ENCODE measurements at places on chromosomes 5 and 9.
A peak's percentile ranks its signal among the peaks of the same experiment; 100 is the strongest.

- no peak for DNase-seq
Observed at GRCh38 chr5:56481428-56482357, 248.6 kb upstream of the ANKRD55 start.

DNA sequence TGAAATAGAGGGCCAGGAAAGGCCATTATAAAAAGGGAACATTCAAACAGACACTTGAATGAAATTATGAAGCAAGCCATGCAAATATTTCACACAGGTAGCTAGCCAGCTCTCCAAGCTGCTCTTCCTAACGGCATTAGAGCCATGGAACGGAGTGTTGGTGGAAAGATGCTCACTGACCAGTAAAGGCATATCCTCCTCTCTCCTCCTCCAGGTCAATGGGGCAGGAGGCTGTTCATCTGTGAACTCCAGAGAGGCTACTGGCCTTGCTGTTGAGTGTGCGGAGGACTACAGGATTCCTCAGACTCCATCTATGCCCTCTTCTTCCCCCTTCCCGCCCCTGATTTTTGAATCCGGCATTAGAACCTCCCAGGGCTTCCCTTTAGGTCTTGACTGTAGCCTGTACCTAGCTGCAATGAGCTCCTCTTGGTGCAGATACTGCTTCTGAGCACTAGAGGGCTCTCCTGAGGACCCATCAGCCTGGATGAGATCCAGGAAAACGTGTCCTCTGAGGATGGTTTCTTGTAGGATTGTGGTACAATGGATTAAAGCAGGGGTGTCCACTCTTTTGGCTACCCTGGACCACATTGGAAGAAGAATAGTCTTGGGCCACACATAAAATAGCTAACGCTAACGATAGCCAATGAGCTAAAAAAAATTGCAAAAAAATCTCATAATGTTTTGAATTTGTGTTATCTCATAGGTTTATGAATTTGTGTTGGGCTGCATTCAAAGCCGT lies 162.2 kb downstream of the SREK1 start:
- peak; percentile 70 for DNase-seq

DNA sequence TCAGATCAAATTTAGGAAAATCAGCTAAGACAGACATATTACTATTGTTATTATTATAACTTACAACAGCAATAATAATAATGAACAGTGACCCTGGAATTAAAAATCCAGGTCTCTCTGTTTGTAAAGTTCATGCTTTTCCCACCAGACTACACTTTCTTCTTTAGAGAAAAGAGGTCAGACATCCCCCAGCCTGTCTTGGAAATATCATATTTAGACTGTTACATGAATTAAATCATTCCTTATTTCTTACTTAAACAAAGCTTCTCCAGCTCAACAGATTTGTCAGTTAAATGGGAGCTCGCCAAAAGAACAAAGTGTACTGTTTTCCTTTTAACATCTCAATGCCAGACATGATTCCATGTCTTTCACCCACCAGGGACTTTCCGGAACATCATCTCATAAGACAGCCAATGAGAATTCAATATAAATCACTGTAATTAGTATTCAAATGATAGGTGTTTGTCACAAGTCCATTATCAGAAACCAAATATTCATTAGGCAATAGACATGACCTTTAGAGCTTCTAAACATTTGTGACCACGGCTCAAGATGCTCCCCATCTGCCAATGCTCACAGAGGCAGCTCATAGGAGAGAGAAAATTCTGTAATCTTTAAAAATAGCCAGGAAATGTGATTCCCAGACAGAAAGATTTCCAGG lies 351.9 kb downstream of the ENC1 start:
- DNase-seq = no peak

DNA sequence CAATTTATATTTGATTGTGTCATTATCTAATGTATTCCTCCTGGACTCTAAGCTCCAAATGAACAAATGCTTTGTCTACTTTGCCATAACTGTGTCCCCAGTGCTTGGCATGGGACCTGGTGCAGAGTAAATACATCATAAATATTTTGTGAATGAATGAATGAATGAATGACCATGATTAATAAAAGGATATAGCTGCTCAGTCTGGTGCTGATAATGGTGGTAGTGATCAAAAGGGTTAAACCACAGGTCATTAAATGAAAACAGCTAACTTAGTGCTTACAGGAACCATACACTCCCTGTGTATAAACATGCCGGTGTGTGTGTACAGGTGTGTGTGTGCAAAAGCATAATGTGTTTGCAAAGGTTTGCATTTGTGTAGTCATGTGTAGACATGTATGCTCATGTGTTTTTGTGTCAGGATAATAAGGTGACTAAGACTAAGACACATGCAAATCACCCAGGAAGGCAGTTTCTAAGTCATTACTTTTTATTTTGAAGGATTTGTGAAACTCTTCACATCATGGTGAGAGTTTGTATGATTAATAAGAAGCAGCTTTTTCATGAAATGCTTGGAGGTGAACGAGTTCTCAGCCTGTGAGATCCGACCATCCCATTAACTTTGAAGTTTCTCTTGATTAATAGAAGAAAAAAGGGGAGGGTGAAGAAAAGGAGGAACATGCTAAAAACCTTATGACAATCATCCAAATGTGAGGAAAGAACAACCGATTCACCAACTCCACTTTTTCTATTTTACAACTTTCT lies 24.6 kb downstream of the SPARC start:
- no peak for DNase-seq

- DNase-seq = no peak
Observed at GRCh38 chr9:86298873-86299272, 16.5 kb upstream of the ISCA1 start.

DNA sequence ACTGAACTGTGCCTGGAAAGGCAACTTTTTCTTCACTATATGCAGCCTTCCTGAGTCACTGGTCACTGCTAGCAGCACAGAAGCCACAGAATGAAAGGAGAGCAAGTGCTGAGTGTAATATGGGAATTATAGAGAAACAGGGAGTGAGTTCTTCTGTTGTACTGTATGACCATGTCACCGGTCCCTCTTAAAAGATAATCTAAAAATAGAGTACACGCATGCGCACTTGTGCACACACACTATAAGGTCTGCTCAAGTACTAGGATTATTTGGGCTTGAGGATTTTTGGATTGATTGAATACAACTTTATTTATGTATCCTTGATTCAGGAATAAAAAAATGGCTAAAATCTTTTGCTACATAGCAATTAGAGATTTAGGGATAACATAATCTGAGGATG lies 571.9 kb downstream of the PDE4D start:
- DNase-seq = no peak

DNA sequence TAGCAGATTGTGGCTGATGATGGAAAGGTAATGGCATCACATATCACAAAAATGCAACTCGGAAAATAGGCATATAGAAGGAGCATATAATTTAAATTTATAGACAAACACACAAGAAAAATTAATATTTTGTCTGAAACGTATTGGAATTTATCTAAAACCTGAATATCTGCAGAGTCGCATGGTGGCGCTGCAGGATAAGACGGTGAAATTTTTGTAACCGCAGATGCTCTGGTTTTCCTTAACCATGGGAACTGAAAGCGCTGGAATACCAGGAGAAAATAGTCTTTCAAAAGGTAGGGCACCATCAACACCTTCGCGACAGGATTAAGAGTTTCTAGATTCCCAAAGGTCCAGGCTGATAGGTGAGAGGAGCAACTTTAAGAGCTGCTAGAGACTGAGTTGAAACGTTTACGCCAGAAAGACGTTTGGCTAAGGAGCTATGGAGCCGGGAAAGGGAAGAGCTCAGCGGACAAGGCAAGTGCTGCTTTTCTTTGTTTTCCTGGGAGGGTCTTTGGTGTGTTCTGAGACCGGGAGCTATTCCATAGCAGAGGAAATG lies 11.0 kb upstream of the PCDHB15 start:
- DNase-seq = no peak

DNA sequence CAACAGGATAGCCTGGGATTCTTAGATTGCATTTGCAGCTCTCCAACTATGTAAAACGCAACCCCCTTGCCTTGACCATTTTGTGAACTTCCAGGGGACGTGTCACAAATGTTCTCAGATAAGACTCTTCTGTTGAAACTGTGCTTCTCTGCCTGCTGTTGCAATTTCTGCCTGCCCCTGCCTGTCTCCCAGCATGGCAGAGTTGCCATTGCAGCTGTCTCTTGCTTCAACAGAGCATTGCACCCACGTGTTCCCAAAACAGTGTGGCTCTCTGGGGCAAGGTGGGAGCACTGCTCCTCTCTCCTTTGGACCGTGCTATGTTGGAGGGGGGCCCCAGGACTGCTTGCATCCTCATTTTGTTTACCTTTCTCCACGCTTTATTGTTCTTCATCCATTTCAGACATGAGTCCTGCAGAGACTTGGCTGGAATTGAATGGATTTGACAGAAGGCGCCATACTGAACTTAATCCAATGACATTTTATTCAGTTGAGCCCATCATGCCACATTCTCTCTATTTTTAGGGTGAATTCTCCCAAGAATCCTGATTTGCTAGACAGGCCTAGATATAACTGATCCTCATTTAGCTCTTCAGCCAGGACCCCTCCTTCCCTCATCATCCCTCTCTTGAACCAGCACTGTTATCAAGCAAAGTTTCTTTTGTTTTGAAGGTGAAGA lies 90.7 kb downstream of the MAT2B start:
- no peak for DNase-seq

- DNase-seq = no peak
Observed at GRCh38 chr5:135395451-135395850, 3.6 kb downstream of the MACROH2A1 start.

GRCh38 chr9:92652461-92652860 lies 17.5 kb downstream of the IPPK start:
- DNase-seq = no peak

- peak; percentile 96 for DNase-seq
Observed at GRCh38 chr5:177554474-177555111, at the start of gene FAM193B. Gene FAM193B (minus strand): TSS chr5:177554563. CDS start chr5:177554458, 105 bp downstream.

DNA sequence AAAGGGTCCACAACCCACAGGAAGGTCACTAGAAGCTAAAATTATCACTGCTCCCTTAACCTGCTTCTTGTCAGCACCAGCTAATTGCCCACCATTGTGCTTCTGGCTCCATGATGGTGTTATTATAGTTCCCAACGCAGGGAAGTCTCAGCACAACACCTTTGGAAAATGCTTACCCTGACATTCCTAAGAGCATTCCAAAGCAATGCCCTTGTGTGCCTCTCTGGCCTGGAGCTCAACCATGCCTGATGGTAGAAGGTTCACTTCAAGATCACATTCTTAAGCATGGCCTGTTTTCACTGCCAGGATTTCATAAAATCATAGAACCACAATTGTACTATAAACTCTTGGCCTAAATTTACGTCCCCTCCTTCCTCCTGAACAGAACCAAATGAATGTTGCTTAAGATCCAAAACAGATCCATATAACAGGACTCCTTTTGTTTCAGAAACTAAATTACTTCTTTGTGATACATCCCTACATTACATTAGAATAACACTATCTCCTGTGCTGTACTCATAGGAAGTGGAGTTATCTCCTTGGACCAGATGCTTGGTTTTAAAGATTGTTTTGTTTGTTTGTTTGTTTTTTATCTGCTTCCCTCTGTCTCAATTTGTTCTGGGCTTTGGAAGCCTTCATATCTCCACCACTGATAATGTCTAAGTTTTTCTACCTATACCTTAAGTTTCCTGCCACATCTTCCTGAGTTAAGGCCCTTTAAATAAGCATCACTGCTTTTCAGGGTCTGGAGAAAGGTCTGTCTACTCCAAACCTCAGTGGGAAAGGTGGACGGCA lies 32.1 kb downstream of the ARL15 start:
- DNase-seq = no peak

DNA sequence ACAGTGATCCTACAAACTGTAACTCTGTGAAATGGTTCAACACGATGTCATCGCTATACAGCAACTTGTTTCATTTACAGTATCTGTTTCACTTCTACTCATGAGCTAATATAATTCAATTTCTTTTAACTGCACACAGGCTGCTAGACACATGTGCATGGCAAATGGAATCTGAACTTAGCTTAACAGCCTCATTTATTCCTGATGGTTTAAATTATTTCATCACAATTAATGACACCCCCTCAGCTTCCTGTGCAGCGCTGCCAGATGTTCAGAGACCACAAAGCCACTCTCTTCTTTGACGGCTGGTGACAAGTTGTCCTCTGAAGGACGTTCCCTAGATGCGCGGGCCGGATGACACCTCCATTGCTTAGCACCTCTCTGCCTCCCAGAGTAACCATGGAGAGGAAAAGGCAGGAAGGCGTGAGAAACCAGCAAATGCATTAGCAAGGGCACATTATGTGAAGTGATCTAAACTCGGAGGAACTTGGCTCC lies 191.1 kb downstream of the BNC2 start:
- DNase-seq = no peak

GRCh38 chr5:177595991-177596774 lies 3.7 kb upstream of the B4GALT7 start:
- DNase-seq = no peak

DNA sequence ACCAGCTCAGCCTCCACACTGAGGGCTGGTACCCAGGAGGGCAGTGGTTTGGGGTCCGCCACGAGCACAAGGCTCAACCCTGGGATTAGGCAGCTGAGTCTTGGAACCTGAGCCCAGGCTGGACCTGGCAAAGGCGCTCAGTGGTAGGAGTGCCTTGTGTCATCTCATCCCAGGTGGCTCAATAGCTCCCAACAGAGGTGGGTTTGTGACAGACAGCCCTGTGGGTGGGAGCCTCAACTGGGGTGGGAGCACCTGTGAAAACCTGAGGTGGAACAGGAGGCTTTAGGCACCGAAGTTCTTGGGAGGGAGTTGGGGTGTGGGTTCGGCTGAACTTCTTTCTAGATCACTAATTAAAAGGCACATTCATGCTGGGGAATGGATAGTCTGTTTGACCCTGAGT lies 35.2 kb upstream of the SMU1 start:
- DNase-seq = peak; percentile 12

GRCh38 chr9:113932906-113933584 lies 56.9 kb downstream of the ZNF618 start:
- DNase-seq = no peak

DNA sequence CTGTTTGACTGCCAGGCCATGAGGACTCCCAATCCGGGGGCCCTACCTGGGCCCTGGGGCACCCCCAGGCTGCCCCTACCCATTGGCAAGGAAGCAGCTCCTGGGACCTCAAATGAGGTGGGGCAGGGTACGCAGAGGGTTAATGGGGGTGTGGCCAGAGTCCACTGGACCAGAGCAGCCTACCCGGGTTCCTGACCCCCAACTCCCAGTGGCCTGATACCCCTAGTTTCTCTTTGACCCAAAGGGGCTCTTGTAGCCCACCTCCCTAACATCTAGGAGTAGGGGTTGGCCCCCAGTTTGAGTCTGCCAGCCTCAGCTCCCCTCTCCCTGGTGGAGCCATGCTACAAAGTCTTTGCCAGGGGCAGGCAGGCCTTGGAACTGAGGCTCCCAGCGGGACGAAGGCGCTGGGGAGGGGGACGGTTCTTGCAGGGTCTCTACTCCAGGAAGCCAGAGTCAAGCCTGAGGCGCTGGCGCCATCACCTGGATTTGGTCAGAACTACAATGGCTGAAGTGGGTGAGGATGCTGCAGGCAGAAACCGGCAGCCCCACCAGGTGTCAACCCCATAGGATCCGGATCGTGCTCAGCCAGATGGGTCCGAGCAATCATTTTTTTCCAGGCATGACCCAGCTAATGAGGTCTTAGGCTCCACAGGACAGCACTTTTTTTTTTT lies 8.4 kb upstream of the CERCAM start:
- DNase-seq = no peak

DNA sequence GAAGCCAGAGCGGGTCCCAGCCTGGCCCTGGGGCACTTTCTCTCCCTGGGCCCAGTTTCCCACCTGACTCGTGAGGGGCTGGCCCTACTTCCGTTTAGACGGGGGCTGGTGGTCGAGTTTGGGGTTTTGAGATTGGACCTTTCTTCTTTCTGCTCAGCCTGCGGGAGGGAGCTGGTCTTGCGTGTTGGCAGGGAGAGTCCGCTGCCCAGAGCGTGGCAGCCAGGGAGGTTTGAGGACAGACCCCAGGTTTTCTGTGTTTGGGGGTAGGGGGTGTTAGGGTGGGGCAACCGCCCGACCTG lies 6.0 kb upstream of the PITX1 start:
- no peak for DNase-seq

Measured in ureter (tissue), 1 donor.